Stomach (tissue), 19 donors: ENCODE measurements at places on chromosomes 2 and 18. TPM values are rescaled to one million over a fixed set of nuclear protein-coding genes. Genes with fewer than 3 reads are reported as not detected.
A peak's percentile ranks its signal among the peaks of the same experiment; 100 is the strongest.

GRCh38 chr18:79884963-79885728 is 66.3 kb downstream of the SLC66A2 start:
- H3K36me3 ChIP-seq = no peaks in the 10 kb centered on the region
- H3K27me3 ChIP-seq = no peaks in the 10 kb centered on the region
- H3K27ac ChIP-seq = no peak overlapping the region

GRCh38 chr2:67790622-67791021 is 272.2 kb downstream of the C1D start:
- no peak overlapping the region for H3K27ac ChIP-seq
- H3K4me1 ChIP-seq = no peaks in the 10 kb centered on the region
- H3K4me3 ChIP-seq = no peak overlapping the region
- no peaks in the 10 kb centered on the region for H3K27me3 ChIP-seq
- no peaks in the 10 kb centered on the region for H3K36me3 ChIP-seq
- no peak for DNase-seq

DNA sequence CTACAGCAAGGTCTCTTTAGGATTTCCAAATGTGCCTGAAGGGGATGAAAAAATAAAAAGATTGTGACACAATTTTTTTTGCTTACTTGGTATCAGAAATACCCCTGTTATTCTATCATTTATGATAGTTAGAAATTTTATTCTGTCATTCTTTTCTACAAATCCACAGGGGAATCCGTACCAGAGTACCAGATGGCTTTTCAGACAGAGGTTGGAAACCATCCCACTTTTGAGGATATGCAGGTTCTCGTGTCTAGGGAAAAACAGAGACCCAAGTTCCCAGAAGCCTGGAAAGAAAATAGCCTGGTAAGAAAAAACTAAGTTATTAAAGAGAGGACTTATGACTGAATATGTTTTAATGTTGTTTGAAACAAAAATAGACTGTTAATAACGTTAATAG is 92.6 kb upstream of the FAM117B start:
- peaks cover 6% of the 10 kb centered on the region for H3K36me3 ChIP-seq
- no peak overlapping the region for H3K27ac ChIP-seq
- H3K27me3 ChIP-seq = no peaks in the 10 kb centered on the region
- no peak overlapping the region for H3K4me3 ChIP-seq

- H3K4me1 ChIP-seq = peaks cover 57% of the 10 kb centered on the region
- no peak for DNase-seq
- H3K36me3 ChIP-seq = peaks cover 8% of the 10 kb centered on the region
- H3K27me3 ChIP-seq = no peaks in the 10 kb centered on the region
Observed at GRCh38 chr2:101064505-101064867, 62.4 kb downstream of the RPL31 start.

Gene TBR1
- total RNA-seq = not detected

- H3K27me3 ChIP-seq = no peaks in the 10 kb centered on the region
- DNase-seq = no peak
- no peaks in the 10 kb centered on the region for H3K36me3 ChIP-seq
- H3K4me3 ChIP-seq = no peak overlapping the region
- no peaks in the 10 kb centered on the region for H3K4me1 ChIP-seq
- H3K27ac ChIP-seq = no peak overlapping the region
Observed at GRCh38 chr2:229235131-229235914, 35.8 kb downstream of the PID1 start.

DNA sequence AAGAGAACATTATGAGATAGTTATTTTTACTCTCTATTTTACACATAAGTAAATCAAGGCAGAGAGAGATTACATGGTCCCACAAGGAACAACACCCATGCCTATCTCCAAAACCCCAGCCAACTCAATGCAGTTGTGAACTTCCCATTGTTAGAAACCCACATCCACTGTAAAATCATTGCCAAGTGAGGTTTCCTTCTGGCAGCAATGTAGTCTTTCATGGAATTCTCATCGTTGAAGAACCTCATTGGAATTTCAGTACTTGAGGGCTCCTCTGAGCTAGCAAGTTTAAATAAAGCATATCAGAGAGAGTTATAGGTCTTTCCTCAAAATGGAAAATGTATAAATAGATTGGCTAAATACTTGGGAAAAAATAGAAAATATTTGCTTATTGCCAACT is 105.2 kb downstream of the RAD51AP2 start:
- DNase-seq = no peak
- H3K36me3 ChIP-seq = no peaks in the 10 kb centered on the region
- no peak overlapping the region for H3K4me3 ChIP-seq
- H3K27ac ChIP-seq = no peak overlapping the region

Gene SP5
- not detected for total RNA-seq

DNA sequence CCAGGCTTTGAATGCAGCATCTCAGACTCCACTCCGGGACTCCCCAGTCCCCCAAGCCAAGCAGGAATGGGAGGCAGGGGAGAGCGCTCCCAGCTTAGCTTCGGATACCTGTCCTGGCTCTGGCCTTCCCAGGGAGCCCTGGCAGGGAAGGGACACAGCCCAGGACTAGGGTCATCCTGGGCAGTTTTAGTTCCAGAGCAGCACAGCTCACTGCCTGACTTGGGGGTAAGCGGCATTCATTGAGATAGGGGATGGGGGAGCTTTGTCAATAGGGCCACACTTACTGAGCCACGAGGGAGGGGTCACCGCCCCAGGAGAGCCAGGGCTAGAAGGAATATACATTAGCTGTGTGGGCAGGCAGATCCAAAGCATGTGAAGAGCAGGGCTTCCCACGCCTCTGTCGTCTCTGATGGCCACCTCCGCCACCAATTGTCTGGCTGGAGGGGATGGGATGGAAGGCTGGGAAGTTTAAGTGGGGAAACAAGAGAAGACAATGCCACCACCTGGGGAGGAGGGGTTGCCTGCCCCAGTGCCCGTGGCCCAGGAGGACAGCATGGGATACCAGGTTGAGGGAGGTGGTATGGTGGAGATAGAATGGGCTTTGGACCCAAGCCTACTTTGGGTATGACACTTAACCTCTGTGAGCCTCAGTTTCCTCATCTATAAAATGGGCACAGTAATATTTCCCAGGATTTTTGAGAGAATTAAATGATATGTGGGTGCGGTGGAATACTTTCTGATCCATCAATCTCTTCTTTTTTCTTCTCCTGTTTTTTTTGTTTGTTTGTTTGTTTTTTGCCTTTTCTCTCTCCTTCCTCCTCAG is 40.2 kb downstream of the SCTR start:
- H3K27ac ChIP-seq = no peak overlapping the region
- no peaks in the 10 kb centered on the region for H3K27me3 ChIP-seq
- no peak overlapping the region for H3K4me3 ChIP-seq
- no peak for DNase-seq
- H3K4me1 ChIP-seq = peaks cover 42% of the 10 kb centered on the region
- no peaks in the 10 kb centered on the region for H3K36me3 ChIP-seq

GRCh38 chr2:11533278-11534070 is at the start of gene GREB1:
Gene GREB1 (plus strand): TSS chr2:11534045. CDS start chr2:11556615, 22,570 bp downstream.
- no peak for DNase-seq
- no peak within 1 kb of the TSS for H3K4me3 ChIP-seq
- H3K27me3 ChIP-seq = no peaks in the 10 kb centered on the region
- H3K36me3 ChIP-seq = no peaks in the 10 kb centered on the region
- H3K4me1 ChIP-seq = no peaks in the 10 kb centered on the region

Gene TMEM163
- 13.8 TPM for total RNA-seq

Gene METTL5
- 1.4 TPM for total RNA-seq

Gene BUB1
- 11.1 TPM for total RNA-seq

DNA sequence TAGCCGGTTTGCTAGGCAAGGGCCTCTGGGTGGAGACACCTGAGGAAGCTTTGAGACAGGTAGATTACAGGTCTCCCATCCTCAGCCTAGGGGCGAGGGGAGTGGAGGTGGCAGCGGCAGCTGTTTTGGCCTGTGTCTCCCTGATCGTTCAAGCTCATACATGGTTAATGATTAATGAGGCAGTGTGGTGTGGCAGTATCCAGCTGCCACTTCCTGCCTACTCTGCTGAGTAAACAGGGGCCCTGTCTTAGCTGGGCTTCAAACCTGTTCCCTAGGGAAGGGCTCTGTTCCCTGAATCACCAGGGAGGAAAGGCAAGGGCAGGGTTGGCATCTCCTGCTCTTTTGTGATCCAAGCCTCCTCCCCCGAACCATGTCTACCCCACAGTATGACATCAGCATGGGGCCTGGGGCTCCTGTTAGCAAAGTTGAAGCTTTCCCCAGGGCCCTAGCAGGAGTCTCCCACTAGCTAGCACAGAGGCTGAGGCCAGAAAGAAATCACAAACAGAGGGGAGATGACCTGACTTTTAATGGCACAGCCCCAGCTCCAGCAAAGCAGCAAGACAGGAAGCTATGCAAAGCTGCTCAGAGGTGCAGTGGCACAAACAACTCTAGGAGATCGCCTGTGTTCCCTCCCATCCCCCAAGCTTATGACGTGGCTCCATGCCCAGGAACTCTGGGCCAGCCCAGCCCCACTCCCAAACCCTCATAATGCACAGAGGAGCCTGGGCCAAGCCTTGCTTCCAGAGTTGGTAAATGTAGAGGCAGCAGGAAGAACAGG is 3.7 kb upstream of the TUBA4B start:
- peaks cover 89% of the 10 kb centered on the region for H3K4me1 ChIP-seq
- peak overlapping the region; percentile 94 for H3K27ac ChIP-seq
- H3K27me3 ChIP-seq = no peaks in the 10 kb centered on the region
- DNase-seq = peak; percentile 94
- H3K36me3 ChIP-seq = peaks cover 14% of the 10 kb centered on the region
- H3K4me3 ChIP-seq = peak overlapping the region; percentile 17

Gene ZBTB7C
- 47.1 TPM for total RNA-seq

Gene TPO
- 72.1 TPM for total RNA-seq
